ENCODE measurements at places on chromosomes 2 and 18.

DNA sequence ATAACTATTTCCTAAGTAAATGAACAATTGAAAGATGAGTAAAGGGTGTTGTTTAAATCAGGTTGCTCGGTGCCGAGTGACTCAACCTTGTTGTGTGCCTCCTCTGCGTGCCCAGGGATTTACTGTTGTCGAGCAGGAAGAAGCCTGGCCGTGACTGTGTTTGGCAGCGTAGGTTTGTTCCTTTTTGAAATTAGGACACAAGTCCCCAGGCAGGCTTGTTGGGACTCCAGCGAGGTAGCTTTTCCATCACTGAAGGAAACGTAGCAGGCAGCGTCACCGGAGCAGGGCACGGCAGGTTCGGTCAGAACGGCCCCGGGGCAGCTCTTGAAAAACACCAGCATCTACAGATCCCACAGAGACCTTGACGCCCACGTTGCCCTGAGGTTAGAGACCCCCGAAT lies 48.6 kb downstream of the TMEM18 start:
- DNase-seq, result no peak

GRCh38 chr2:241558532-241559322 lies at the start of gene BOK:
Gene BOK, plus strand, starts transcription at chr2:241558745. Its CDS starts 739 bp downstream, at chr2:241559484.
- peak; percentile 87 for DNase-seq

DNA sequence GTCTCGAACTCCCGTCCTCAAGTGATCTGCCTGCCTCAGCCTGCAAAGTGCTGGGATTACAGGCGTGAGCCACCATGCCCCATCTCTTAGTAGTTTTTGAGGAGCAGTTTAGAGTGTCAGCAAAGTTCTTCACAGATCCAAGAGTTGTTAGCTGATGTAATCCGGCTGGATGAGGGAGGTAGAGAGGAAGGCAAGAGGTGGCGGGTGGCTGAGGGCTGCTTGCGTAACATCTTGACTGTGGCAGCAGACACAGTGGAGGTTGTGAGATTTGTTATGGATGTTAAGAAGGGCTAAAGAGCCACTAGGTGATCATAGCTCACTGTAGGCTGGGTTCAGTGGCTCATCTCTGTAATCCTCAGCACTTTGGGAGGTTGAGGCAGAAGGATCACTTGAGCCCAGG lies 19.5 kb upstream of the FAM136A start:
- DNase-seq, result no peak

- DNase-seq, result no peak
Observed at GRCh38 chr18:25243754-25244153, 108.2 kb downstream of the ZNF521 start.

DNA sequence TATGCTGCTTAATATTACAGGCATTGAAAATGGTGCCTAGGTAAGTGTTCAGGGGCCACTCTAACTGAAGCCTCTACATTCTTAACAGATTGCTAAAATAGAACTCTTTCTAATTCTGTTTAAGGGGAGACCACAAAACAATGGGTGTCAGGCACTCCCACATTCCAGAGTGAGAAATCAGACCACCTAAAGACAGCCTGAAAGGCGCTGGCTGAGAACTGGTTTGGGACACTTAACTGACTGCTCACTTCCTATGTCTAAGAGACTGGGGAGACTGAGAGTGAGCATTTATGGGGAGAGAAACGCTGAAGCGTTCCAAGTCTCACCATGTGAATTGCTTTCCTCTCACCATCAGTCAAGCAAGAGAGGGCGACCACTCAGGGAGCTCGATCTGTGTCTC lies 108.8 kb upstream of the ITGB6 start:
- peak; percentile 88 for DNase-seq

DNA sequence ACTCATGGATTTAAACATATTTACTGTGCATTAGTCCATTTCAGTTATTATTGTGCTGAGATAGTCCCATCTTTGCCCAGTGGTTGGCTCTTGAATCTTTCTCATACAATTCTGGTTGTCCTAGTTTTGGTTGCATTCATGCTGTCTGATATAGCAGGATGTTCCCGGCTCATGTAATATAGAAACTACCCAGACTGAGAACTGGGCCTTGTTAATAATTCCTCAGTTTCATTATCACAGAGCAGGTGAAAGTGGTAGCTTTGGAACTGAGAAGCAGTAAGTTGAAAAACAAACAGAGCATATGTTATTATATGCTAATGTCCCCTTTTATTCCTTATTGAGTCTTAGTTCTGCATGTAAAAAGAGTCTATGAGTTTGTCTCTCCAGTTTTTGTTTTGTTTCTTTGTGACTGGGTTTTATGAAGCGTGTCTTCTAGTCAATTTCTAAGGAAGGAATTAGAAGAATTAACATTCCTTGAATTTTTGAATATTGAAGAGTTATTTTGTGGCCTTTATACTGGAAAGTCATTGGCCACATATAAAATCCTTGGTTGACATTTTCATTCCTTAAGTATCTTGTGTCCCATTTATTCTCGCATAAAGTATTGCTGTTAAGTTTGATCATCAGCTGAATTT lies 43.3 kb downstream of the EIF5B start:
- DNase-seq, result peak; percentile 50

- no peak for DNase-seq
Observed at GRCh38 chr18:62071071-62071470, 115.8 kb downstream of the PIGN start.

DNA sequence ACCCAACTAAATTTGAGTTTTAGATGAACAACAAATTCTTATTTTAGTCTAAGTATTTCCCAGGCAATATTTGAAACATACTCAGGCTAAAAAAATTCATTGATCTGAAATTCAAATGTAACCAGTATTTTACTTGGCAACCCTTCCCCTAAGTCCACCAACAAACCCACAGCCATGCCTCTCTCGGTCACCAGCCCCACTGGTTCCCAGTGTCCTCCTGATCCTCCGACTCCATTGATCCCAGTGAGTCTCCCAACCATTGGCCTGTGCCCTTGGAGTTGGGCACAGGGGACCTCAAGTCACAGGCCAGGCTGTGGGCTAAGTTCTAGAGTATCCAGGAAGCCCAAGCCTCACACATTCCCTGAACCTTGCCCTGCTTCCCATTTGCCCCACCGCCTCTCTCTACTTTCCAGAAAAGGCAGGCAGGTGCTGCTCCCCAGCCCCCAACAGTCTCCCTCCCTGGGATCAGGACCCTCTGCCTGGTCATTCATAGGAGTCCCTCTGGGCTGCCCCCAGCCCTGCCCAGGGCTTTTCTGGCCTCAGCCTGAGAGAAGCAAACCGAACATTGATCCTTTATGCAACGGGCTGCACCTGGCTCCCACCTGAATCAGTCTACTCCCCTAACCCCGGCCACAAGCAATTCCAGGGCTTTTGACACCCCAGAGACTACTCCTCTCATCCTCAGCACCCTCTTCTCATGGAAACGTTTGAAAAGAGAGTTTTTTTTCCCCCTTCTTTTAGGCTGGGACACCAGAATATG lies 81.3 kb downstream of the HS1BP3 start:
- no peak for DNase-seq

GRCh38 chr2:148026573-148026972 lies 5.7 kb downstream of the MBD5 start:
- DNase-seq, result no peak

- no peak for DNase-seq
Observed at GRCh38 chr2:46392561-46393346, 86.6 kb upstream of the TMEM247 start.

Data from fibroblast of skin of back (primary cell).